ENCODE measurements at places on chromosomes 13 and 19.

- DNase-seq, result no peak
These were observed 20.9 kb downstream of the IER2 start for GRCh38 chr19:13171146-13171545.

DNA sequence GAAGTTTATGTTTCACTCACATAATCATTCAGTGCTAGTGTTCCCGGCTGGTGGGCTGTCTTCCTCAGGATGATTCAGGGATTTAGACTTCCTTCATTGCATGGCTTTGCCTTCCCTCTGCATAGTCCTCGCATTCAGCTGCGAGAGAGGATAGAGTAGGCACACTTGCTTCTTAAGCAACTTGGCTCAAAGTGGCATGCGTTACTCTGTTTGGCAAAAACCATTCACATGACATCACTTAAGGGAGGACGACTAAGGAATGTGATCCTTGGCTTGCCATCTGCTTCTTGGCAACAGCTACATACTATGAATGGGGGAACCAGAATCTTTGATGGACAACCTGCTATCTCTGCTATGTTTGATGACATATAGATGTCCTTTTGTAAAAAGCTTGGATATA, 359.3 kb downstream of the TDRD3 start:
- no peak for DNase-seq

DNA sequence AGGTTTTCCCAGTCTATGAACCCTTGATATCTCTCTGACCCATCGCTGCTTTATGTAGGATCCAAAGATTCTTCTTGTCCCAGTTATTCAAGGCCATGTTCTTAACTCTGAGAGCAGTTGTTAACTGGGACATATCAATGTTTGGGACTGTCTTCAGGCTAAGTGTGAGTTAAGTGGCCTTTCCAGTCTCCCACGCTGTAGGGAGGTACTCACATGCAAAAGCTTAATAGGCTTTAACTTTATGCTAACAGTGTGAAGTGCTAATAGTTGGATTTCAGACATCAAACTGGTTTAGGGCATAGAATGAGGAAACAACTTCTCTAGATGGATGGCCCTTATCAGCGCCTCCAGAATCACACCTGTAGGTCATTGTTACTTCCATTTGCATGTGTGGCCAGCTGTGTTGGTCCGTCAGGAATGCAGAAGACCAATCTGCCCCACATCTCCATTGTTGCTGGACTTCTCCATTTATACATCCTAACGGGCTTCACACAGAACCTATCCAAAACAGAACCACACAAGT, 104.7 kb upstream of the MBNL2 start:
- no peak for DNase-seq

GRCh38 chr13:71801165-71801760, 65.7 kb downstream of the DACH1 start:
- no peak for DNase-seq

DNA sequence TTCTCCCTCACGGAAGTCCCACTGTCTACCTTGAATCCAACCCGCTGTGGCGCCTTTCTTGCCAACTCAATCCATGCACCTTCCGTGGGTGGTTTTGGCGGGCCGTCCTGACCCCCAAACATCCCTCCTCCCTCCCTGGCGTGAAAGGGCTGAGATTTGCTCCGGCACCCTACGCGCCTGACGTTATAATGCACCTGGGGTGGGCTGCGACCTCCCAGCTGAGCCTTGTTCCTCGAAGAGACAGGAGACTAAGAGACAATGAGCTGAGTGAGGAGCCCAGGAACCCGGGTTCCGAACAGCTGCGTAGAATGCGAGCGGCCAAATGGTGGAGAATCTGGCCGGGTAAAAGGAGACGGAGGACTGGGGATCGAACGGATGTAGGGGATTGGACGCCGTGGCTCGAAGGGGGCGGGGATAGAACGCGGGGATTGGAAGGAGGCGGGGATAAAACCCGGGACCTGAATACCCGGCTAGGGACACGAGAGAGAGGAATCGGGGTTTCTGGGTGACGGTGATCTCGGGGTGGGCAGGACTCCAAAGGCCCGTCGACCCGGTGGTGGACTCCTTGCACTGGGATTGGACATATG, at the start of gene CPT1C:
CPT1C (plus strand) TSS at position 461 of the 587 bp plus-strand sequence. CDS start 1,137 bp downstream, outside the sequence.
- no peak for DNase-seq
